ENCODE measurements at places on chromosomes 2 and 18.

GRCh38 chr18:41870191-41870590 is 84.8 kb upstream of the PIK3C3 start:
- DNase-seq, result no peak

GRCh38 chr2:96912346-96913116 is 42.7 kb upstream of the SEMA4C start:
- no peak for DNase-seq

- DNase-seq, result no peak
Measured at GRCh38 chr18:48055351-48055750, 124.9 kb upstream of the SMAD2 start.

DNA sequence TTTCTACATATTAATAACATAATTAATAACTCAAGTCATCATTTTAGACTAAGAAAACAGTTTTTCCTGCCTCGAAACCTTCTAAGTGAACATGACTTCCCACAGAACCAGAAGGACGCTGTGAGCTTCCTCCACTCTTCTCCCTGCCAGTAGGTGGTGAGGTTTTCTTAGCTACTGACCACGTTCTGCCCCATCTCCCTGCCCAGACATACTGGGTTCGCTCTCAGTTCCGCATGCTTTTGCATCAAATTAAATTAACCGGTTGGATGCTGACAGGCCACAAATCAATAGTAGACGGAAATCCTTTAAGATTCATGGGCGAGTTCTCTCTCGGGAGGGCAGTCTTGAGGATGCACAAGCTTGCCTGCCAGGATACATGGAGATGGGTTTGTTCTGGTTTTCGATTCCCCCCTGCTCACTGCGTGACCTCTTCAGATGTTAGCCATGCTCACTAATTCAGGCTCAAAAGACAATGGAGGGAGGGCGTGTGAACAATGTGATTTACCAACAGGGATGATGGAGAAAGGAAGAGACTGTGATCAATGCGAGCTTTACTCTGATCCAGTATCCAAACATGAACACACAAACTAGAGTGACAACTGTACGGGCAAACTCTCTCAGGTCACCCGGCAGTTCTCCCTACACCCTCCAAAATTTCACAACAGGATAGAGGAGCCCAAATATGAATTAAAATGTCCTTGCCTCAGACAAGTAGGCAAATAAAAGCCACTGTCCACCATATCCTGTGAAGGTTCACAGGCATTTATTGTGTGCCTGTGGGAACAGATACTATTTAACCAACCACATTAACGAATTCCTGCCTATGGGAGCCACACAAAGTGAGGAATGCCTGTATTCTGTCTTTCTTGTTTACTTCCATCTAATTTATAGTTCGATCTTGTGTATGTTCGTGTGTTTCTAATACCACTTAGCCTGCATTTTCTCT is 375.7 kb downstream of the EIPR1 start:
- no peak for DNase-seq

DNA sequence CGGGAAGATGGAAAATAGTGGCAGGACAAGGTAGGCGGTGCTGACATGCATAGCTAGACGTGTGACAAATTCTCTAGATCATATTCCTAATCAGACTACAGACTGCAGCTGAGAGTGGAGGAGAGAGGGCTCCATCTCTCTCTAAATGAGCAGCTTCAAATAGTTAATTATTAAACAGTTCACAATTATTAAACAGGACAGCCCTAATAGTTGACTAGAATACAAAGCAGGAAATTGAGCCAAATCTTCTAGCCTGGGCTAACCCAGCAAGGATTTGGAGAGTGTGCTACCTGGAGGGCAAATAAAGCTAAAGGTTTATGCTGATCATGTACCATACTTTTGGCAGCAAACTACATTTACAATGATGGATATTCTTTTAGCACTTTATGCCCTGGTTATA is 54.4 kb upstream of the CWC22 start:
- DNase-seq, result no peak

DNA sequence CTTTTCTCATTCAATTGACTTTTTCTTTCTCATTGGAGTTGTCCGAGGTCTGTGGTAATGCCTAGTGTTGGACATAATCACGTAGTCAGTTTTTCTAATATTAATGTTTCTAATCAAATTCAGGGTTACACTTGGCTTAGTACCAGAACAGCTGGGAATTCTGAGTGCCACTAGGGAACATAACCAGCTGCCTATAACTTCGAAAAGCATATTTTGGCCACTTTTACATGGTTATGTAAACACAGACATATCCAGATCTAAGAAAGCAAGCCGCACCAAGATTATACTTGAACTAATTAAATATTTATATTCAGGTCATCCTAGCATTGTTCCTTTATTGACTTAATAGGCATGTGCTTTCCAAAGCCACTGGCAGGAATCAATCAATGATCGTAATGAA is 91.1 kb upstream of the ARHGAP28 start:
- no peak for DNase-seq
